ENCODE measurements at places on chromosomes 11 and 22.

DNA sequence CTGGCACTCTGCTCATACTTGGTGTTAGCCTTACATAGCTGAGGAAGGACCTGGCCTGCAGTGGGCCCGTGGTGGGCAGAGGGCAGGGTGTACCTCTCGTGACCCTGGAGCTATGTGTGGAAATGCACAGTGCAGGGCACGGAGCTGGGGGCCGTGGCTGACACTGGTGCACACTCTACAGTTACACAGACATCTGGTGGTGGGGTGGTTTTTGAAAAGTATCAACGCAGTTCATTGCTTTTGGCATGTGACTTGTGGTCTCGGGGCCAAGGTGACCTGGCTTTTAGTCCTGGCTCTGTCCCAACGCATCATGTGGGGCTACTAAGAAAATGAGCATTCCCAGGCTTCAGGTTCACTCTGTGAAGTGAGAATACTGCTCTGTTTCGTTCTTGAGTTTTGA lies 553.6 kb downstream of the NTM start:
- no peak for DNase-seq

GRCh38 chr11:120863359-120863758 lies 160.5 kb upstream of the TBCEL start:
- DNase-seq = no peak

- peak; percentile 88 for DNase-seq
Measured at GRCh38 chr11:86818462-86819192, 18.3 kb downstream of the PRSS23 start.

DNA sequence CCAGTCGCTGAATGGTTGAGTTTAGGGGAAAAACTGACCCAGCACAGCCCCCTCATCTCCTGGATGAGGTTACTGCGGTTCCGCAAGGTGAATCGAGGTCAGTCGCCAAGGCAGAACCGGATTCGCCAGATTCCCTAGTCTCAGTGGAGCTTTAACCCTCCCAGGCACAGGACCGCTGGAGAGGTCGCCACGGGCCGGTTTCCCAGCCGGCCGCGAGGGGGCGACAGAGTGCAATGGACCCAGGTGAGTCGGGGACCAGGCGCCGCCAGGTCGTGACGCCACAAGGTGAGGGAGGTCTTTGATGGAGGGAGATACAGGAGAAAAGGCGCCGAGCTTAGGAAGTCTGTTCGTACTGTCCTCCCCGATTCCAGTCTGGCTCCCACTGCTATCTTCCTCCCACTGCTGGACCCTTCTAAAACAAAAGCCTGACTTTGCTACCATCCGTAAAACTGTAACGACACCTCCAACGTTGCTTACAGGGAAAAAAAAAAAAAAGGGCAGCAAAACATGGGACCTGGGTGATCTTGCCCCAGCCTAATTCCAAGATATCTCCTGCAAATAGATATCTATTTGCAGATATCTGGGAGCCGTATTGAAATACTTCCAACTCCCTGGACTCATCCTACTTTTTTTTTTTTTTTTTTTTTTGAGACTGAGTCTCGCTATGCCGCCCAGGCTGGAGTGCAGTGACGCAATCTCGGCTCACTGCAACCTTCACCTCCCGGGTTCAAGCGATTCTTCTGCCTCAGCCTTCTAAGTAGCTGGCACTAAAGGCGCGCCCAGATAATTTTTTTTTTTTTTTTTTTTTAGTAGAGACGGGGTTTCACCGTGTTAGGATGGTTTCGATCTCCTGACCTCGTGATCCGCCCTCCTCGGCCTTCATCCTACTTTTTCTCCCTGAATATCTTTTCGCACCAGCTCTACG lies 1.4 kb upstream of the GGA1 start:
- peak; percentile 44 for DNase-seq

- DNase-seq = no peak
Measured at GRCh38 chr22:48957987-48958321, 869.7 kb downstream of the BRD1 start.

DNA sequence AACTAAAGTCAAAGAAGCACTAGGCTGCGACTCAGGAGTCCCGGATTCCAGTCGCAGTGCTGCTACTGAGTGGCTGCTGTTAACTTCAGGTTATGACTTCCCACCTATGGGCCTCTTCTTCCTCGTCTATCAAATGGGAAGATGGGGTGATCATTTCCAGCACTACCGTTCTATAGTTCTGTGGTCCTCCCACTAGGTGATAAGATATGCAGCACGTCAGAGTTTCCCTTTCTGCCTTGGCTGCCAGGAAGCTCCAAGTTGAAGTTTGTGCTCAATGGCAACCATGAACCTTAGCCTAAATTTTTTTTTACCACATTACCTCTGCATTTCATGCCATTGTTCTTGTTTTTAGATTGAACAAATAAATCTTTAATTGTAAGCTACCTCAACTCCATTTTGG lies 38.7 kb downstream of the ALX4 start:
- no peak for DNase-seq

GRCh38 chr22:48372390-48372789 lies 1455.3 kb downstream of the BRD1 start:
- DNase-seq = no peak

DNA sequence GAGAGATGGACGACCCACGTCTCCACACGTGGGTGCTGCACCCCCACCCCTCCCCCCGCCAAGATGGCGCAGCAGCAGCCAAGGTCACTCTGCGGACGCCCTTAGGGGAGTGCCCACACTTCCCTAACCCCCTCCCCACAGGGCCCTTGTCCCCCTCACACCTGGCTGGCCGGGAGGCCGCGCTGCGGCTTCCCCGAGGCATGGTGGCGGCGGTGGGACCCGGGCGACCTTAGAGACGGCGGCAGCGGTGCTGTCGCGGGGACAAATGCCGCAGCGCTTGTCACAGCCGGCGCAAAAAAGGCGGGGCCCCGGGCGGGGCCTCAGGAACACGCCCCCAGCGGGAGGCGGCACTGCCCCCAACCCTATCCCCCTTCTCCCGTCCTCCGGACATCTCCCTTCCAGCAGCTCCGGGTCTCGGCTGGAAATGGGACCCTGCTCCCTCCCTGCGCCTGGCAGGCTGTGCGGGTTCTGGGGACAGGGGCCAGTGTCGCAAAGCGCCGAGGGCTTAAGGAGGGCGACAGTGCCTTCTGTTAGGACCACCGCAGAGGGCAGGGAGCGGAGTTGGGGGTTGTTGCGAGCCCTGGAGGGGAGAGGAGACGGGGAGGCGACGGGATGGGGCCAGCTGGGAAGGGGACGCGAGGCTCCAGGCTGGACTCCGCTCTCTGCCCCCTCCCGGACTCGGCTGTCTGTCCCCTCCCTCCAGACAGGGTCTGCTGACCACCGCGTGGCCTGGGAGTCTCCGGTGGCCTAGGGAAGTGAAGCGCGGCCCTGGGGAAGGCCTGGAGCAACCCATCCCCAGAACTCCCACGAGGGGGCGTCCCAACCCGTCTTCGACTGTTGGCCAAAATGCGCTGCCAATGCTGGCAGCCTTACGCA lies at the start of gene CHCHD10:
Gene CHCHD10, minus strand, starts transcription at position 300 of the 876 bp plus-strand sequence. Its CDS starts 98 bp downstream, at position 202.
- peak; percentile 53 for DNase-seq

DNA sequence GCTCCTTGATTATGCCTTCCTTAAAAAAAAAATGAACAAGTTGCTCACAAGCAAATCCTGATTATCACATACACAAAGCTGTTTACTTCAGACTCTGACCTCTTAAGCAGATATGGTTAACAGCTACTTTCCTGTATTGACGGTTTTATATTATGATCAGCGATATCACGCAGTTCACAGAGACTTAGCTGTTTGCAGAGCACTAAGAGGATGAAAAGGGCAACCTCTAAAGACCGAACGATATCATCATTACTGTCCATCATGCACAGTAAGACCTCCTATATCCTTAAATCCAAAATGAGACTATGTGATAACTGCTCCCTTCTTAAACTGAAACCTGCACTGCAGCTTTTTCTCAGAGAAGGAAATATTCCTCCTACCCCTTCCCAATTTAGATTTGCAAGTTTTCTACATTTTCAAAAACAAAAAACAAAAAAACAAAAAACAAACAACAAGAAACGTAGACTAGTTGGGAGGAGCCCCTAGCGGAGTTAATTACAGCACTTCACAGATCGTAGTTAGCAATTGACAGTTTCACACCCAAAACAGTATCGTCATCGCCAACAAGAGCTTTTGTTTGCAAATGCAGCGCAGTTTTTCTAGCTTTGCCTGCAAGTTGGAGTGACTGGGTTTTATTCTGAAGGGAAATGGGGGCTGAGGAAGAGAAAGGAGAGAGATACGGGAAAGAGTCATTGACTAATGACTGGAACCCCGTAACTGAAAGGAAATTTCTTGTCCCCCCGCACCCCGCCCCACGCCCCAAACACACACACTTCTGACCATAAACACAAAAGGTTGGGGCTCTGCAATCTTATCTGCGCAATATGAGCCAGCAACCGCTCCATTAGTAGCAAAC lies 1.2 kb downstream of the DDX6 start:
- peak; percentile 25 for DNase-seq

DNA sequence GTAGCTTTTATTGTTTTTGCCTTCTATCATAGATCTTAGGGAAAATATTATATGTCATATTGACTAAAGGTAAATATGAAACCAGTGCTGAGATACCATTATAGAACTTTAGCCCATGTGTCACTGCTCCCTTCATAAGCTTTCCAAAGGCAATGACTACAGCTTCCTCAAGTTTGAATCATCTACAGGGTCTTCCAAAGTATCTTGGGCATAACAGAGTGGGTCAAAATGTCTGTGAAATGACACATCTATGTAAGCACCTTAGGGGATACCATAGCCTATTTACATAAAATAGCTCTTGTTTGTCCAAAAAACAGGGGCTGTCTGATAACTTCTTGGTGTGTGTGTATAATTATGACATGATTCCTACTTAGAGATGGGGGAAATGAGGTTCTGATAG lies 52.5 kb downstream of the RELT start:
- peak; percentile 36 for DNase-seq

- no peak for DNase-seq
Measured at GRCh38 chr11:125175896-125176575, 11.5 kb downstream of the PKNOX2 start.

- no peak for DNase-seq
Measured at GRCh38 chr11:133892126-133892525, 46.8 kb upstream of the SPATA19 start.

DNA sequence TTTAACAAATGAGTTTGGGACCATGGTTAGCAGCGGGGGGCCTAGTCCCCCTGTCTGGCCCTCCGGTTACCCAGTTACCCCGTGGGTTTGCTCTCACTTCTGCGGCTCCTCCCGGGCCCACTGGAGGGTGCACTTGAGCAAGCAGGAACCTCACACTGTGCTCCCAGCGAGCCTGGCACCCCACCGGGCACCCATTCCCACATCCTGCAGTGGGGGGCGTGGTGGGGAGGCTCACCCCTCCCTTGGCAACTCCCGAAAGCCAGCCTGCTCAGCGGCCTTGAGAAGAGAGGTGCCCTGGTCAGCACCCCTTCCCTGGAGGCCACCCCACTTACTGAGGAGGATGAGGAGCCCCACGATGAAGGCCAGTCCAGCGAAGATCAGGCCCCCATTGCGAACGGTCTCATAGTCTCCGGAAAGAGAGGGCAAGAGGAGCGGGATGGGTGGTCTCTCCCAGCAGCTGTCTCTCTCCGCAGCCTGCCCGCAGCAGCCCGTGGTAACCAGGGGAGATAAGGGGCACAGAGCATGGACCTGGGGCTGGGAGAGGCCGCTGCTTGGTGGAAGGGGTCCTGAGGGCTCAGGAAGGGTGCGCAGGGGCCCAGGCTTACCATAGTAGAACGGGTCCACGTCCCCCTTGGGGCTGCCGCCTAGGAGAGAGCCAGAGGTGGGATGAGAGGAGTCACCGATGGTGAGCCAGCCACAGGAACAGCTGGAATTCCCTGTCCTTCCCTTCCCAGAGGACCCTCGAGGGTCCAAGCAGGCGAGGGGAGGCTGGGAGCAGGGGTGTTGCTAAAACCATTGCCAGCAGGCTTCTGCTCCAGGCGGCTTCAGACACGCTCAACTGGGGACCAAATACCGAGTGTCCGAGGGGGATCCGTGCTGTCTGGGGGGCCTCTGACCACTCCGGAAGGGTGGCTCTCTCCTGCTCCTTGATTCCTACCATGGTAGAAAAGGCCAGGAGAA lies 2.2 kb downstream of the FXYD2 start:
- DNase-seq = no peak

- no peak for DNase-seq
Measured at GRCh38 chr11:71425409-71425808, 22.8 kb downstream of the DHCR7 start.

- DNase-seq = no peak
Measured at GRCh38 chr22:48177631-48178030, 1415.2 kb downstream of the TBC1D22A start.

DNA sequence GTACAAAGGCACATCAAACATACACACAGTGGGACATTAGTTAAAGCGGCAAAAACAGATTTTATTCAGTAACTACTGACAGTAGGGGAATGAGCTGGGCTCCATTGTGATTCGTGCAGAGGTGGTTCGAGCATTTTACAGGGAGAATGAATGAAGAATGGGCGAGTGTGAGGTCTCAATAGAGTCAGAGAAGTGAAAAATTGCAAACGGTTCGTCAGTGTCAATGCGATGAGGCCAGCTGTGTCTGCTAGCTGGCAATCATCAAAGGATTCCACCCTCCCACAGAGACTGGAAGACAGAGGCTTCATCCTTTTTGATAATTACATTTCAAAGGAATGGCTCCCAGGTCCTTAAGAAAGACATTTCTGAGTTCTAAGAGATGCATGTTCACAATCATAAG lies 17.4 kb downstream of the OR4D9 start:
- DNase-seq = no peak

DNA sequence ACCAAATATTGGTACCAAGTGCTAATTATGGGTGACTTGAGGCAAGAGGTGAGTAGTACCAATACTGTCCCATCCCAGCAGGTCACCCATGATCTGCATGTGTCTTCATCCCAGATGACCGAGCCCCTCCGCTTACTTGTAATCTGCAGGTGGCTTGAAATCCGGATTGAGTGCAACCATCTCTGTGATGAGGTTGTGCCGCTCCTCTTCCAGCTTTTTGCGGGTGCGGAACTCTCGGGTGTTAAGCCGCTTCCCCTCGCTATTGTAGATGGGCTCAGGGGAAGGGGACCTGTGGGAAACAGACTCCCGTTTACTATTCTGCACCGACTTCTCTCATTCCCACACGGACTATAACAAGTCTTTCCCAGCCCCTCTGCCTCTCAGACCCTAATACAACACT lies 8.2 kb downstream of the SF1 start:
- DNase-seq = no peak

- peak; percentile 65 for DNase-seq
Measured at GRCh38 chr22:46714550-46714949, 23.5 kb downstream of the CERK start.
